ENCODE measurements at places on chromosomes 16 and 17.

GRCh38 chr17:17200831-17201230 lies 5.3 kb downstream of the PLD6 start:
- no peak for DNase-seq

DNA sequence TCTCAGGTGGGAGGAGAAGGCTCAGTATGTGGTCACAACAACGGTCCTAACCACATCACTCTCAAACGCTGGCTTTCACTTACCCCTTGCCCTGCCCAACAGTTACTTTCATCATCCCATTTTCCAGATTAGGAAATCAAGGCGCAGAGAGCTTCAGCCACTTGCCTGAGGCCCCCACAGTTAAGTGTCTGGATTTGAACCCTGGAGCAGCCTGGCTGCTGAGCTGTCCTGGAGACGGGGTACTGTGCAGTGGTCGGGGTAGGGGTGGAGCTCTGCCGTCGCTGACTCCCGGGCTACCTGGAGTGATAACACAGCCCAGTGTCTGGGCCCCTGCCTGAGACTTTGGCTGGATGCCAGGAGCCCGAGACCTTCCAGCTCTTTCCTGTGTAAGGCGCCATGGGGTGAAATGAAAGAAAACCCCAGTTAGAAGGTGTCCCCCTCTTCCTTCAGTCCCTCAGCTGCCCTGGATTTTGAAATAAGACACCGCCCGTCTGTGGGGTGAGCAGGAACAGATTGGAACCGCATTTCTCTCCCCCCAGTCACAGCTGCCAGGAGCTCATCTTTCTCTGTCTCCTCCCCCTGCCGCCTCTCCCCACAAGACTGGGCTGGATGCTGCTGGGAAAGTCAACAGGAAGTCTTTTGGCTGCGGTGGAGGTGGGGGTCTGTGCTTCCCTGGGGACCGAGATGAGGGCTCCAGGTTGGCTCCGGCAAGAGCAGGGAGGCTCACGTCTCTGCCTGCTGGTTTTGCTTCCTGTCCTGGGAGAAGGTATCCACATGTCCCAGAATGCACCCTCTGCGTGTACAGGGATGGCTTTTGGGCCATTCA lies 280.2 kb downstream of the SEC14L1 start:
- DNase-seq, result peak; percentile 49

DNA sequence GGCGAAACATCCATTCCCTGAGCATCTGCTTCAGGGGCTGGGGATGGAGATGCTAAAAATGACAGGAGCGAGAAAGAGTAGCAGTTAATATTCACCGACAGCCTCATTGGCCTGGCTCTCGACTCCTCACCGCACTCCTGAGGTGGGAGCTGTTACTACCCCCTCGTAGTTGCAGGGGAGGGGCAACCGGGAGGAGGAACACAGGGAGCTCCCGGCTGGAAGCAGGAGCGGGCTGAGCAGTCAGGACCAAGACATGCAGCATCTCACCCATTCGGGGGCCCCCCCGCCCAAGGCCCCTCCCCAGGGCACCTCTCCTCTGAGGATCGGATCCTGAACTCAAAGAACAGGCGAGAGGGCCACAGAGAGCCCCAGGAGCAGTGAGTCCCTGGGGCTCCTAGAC lies 4.5 kb upstream of the ACSF3 start:
- no peak for DNase-seq

GRCh38 chr16:4679156-4679849 lies 14.1 kb upstream of the NUDT16L1 start:
- DNase-seq, result no peak

- DNase-seq, result no peak
Observed at GRCh38 chr17:55641676-55642081, 81.0 kb downstream of the TMEM100 start.

DNA sequence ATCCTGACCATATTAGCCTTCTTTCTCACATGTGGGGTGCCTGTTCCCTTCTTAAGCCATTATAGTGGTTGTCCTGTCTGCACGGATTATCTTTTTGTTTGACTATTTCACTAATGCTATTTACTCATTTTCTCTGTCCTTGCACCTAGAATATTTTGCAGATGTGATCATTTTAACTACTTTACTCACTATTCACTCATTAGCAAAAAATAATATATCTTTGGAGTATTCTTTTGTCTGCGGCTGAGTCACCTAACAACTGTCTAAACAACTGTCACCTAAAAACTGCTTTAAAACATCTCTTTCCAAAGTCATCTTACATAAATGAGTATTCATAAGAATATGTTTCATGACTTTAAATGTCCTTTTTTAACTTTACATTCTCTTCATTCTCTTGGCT lies 87.4 kb downstream of the KCNJ2 start:
- no peak for DNase-seq

DNA sequence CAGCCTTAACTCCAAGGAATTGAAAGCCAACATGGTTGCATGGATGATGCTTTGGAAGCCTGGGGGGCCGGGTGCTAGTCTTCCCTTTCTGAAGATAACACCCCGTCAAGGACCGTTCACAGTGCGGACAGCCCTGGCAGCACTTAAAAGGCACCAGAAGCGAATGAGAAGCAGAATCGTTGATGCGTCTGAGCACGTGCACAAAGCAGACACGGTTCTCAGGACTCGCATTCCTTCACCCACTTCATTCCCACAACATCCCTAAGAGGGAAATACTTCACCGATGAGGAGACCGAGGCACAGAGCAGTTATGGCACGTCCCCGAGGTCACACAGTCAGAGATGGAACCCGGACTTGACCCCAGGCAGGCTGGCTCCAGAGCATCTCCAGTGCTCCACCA lies 14.2 kb downstream of the TRPV1 start:
- DNase-seq, result no peak

DNA sequence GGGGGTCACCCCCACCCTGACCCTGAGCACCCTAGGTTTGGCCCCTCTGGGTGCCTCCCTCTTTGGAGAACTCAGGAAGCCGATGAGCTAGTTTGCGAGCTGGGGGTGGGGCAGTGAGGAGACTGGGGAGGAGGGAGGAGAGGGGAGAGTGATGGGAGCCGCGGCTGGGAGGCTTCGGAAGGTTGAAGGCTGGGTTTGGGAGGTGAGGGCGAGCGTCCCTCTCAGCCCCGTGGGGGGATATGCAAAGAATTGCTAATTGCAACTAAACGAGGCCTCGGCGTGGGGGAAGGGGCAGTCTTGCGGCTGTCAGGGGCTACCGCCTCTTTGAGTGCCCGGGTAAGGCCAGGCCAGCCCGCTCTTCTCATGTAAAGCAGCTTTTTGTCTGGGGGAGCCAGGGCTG lies 17.6 kb upstream of the FZD2 start:
- no peak for DNase-seq

DNA sequence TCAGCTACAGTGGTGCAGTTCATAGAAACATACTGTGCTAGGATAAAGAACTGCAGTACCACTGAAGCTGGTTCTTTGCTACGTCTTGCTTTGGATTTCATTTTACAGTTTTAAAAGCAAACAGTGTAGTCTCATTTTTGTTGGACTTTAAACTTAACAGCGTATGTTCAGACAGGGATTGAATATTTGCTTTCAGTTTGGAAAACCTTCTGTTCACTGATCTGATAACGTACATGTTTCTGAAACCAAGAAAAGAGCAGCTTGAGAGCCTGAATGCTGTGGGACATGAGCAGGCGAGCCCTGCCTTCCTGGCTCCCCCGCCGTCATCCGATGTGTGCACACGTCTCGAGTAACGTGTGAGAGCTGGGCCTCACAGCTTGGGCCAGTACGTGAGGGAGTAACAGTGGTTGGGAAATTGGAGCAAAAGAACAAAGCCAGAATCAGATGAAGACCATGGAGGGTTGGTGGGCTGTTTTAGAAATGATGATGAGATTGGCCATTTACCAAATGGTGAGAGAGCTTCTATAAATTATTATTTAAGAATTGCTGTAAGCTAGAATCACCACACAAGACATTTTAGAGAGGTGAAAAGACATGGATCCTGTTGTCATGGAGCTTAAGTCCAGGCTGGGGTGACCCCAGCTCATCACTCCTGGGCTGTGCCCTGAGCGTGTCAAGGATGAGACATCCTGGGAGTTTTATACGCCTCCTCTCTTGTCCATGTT lies 20.8 kb upstream of the CLEC18C start:
- no peak for DNase-seq

- no peak for DNase-seq
Observed at GRCh38 chr17:57551321-57552079, 193.6 kb downstream of the CCDC182 start.

DNA sequence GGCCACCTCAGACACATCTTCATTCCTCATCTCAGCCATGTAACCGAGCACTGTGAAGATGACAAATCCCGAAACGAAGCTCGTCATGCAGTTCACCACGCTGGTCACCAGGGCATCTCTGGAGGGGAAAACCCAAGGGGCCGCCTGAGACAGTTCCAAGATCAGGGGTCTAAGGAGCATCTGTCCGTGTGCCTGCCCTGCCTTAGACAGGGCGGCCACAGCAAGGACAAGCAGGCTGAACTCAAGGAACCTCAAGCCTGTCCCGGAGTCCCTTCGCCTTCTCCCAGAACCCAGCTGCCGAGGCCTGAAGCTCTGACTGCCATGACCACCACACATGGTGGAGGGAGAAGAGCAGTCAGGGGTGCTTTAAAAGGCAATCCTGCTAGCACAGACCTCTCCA lies 22.7 kb downstream of the SLC6A4 start:
- DNase-seq, result no peak

DNA sequence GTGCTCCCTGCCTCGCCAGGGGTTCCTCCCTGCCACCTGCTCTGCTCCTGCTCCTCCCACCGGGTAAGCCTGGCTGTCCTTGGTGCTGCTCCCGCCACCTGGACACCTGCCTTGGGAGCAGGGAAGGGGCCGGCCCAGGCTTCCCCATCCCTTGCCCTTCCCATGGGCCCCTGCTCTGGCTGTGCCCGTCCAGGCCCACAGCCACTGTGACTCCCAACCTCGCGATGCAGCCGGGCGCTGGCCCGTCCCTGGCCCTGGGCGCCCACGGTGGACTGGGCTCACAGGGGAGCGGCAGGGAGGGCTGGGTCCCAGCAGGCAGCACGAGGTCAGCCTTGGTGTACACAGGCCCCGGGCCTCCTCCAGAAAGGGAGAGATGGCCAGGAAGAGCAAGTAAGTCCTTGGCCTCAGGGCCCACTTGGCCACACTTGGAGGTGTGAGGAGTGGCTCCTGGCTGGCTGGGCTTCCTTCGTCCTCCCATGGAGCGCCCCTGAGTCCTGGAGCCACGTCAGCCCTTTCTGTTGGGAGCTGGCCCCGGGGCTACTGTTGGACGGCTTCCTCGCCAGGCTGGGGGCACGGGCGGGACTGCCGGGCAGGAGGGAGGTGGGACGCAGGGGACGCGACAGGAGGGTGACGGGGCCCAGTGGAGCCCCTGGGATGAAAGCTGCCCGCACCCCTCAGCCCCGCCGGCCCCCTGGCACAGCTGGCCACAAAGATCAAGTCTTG lies 15.3 kb downstream of the ENGASE start:
- no peak for DNase-seq

GRCh38 chr17:41792845-41793783 lies 6.6 kb upstream of the JUP start:
- no peak for DNase-seq

GRCh38 chr17:8015236-8015956 lies 13.0 kb downstream of the GUCY2D start:
- no peak for DNase-seq

DNA sequence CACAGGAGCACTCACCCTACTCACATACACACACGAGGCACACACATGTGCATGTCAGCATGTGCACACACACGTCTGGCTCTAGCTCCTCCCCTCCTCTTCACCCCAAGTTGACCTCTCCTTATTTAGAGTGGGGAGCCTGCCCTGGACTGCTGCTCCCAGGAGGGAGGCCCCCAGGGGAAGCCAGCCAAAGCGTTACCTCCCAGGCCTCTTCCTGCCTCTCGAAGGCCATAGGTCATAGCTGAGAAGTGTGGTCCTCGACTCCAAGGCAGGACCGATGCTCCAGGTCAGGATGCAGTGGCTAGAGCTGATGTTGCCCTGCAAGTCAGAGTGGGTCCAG lies 18.8 kb downstream of the POLR3K start:
- no peak for DNase-seq

DNA sequence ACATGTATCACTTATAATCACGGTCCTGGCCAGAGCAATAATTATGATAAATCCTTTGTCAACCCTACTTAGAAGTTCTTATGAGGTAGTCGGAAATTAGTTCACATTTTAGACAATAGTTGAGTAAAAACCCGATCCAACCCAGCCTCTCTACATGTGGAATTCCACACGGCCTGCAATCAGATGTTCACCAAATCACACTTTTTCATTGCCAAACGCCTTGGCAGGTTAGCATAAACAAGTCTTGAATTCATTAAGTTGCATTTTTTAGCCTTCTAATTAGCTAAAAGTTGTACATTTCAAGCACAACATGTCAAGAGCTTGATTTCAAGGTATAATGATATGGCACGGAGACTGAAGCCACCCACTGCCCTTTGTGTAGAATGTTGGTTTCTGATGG lies 65.3 kb downstream of the FOXL1 start:
- DNase-seq, result no peak

GRCh38 chr16:76157629-76158028 lies 119.6 kb upstream of the CNTNAP4 start:
- DNase-seq, result no peak

DNA sequence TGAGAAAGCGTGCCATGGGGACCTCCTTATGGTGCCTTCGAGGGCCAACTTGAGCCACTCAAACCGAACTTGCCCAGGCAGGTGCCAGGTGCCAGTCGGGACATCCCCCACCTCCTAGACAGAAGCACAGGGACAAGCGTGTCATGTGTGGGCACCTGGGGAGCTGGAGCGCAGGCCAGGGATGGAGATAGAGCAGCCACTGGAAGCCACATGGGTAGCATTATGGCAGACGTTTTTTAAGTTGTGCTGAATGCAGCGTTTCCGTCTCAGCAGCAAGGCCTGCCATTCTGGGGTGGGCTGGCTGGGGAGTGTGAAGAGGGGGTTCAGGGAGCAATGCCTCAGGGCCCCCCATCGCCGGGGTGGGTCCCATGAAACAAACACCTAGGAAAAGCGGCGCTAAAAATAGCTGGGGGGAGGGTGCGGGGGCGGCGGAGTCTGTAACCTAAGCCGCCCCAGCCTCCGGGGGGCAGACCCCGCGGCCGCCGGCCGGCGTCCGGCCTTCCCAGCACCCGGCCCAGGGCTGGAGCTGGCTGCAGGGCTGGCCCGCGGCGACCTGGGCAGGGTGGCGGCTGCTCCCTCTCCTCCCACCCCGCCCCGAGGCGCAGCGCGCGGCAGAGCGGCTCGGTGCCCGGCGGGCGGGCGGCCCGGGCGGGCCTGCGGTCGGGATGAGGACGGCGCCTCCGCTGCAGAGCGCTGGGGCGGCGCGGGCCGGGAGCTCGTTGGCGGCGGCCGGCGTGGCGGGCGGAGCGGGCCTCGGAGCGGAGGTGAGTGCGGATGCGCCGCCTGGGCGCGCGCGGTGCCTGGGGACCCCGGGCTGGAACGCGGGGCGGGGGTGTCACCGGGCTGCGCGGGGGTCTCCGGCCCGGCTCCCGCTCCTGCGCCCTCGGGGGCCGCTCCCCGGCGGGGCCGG lies at the start of gene ZNF469:
TSS of gene ZNF469 (plus strand) at position 469 of the 910 bp plus-strand sequence. CDS start 44,512 bp downstream, outside the sequence.
- DNase-seq, result no peak

DNA sequence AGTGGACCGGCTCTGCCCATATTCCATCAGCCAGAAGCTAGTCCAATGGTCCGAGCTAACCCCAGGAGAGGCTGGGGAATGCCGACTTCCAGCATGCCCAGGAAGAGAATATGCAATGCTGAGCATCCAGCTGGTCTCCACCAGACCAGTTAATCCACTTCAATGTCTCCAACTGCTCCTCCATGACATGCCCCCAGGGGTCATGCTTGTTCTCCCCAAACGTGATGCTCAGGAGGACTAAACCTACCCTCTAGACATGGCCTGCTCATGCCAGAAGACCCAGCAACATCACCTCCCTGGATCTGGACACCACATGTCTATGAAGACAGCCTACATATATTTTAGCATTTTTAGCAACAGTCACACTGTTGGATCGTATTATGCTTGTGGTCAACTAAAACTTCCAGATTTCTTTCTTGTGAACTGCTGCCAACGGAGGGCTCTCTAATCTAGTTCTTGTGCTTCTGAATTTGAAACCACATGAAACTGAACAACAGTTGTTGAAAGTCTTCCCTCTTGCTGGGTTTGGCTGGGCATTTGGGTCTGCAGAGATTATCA lies 245.1 kb downstream of the SOX9 start:
- DNase-seq, result no peak

Measured in activated CD8-positive, alpha-beta memory T cell treated with anti-CD3 and anti-CD28 coated beads, Interleukin-2, amount 50 U/mL, for 4 hours (primary cell).